ENCODE measurements at places on chromosomes 1 and 21. TPM values are rescaled to one million over a fixed set of nuclear protein-coding genes. Genes with fewer than 3 reads are reported as not detected.

Gene RXRG
- not detected for total RNA-seq

- no peak for DNase-seq
Observed at GRCh38 chr21:18251065-18251464, 6.4 kb downstream of the CHODL start.

GRCh38 chr1:230119340-230119739, 52.3 kb downstream of the GALNT2 start:
- DNase-seq: no peak

DNA sequence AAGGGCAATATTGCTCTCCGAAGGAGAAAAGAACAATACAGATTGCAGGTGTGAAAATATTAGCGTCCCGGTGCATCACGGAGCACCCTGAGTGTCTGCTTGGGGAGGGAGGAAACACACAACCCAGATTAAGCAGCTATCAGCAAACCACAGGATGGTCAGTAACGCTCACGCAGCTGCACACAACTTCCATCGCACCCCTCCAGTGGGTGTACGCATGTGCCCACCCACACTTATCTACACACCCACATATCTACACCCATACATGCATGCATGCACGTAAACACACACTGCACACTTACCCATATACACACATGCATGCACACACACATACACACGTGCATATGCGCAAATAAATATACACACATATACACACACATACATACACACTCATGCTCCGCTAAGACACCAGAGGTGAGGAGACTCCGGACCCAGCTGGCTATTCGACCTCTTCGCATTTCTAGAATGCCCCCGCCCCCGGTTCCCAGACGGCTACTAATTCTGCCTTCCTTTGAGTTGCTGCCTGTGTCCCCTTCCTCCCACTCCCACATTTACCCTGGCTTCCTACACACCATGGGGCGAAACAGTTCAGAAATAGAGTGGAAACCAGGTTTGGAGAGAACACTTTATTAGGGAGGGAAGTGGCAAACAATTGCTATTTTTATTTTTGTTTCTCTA, 26.2 kb downstream of the ITPKB start:
- DNase-seq: no peak

Gene CNKSR1
- not detected for total RNA-seq

Gene EFNA4
- total RNA-seq: 26.2 TPM

- no peak for DNase-seq
Observed at GRCh38 chr1:93471911-93472310, 24.0 kb downstream of the FNBP1L start.

DNA sequence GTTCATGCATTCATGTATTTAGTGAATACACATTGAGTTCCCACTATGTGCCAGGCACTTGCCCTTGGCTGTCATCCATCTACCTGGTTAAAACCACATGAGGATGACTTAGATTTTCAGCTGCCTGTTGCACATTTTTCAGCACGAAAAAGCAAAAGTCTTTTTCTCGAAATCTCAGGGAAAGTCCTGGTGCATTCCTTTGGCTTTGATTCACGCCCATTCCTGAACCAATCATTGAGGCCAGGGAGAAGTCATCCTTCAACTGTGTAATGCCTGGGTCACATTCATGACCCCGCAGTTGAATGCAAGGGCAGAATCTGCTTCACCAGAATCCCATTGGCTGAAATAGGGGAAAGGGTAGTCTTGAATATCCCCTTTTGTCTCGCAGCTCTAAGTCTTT, 84.4 kb downstream of the RNF220 start:
- DNase-seq: no peak

DNA sequence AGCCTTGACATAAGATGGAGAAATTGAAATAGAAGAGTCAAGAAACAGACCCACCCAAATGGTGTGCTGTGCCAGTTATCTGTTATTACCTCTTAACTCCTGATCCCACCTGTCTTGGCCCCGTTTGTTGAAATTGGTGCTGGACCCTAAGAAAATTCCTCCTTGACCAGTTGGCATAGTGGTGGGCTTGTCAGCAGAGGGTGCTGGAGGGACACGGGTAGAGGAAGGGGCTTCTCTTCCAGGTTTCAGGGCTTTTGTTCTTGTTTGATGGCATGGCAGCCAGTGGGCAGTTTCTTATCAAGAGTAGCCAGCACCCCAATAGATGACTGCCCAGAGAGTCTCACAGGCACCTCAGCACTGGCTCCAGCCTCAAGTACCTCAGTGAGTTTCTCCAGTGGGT, 51.6 kb downstream of the PCBP3 start:
- no peak for DNase-seq

DNA sequence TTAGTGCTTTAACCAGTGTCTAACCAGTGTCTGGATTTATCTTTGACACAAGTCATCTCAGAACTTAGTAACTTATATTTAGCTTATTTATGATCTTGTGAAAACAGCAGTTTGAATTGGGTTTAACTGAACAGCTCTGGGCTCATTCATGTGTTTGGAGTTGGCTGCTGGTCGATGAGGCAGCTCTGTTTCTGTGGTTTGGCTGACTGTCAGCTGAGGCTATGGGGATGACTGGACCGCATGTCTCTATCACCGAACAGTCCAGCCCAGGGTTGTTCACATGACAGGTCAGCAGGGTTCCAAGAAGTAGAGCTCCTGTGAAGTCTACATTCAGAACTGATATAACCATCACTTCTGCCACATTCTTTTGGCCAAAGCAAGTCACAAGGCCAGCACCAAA, 29.1 kb upstream of the C21orf91 start:
- DNase-seq: no peak

Gene CCDC30
- total RNA-seq: 0.49 TPM

- DNase-seq: no peak
Observed at GRCh38 chr1:47189844-47190508, at the start of gene PDZK1IP1. Gene PDZK1IP1 (minus strand): TSS chr1:47190036. CDS start chr1:47189932, 104 bp downstream.

DNA sequence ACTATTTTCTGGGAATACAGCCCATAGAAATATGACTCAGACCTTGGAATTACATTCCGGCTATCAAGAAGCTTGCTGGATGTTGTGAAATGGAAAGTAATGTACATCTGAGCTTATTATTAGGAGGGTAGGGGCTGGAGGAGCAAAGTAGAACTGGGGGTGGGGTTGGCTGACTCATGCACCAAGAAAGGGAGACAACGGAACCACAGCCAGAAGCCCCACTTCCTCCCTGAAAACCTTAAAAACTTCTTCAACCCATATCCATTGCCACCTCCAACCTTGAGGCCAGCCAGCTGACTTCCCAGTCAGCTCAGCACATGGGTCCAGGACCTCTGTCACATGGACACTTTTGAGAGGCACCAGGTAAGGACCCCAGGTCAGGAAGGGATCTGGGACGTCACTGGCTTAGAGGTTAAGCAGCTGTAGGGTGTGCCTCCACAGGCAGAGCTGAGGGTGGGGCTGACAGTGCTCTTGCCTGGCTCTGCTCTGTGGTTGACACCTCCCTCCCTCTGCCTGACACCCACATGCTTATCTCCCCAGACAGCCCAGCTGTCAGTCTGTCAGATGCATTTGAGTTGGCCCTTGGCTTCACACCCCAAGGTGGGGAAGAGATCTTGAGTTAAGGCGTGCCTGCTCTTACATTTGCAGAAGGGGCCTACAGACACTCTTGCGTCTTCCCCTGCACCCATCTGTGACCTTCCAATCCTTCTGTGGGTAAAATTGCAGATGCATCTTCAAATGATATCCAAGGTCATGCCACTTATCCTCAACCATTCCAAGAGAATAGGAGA, 5.7 kb upstream of the ZNF683 start:
- DNase-seq: no peak

Gene LMX1A
- total RNA-seq: not detected

GRCh38 chr1:198119906-198120305, 36.9 kb upstream of the NEK7 start:
- no peak for DNase-seq

GRCh38 chr1:46461017-46461808, 28.4 kb upstream of the DMBX1 start:
- no peak for DNase-seq

DNA sequence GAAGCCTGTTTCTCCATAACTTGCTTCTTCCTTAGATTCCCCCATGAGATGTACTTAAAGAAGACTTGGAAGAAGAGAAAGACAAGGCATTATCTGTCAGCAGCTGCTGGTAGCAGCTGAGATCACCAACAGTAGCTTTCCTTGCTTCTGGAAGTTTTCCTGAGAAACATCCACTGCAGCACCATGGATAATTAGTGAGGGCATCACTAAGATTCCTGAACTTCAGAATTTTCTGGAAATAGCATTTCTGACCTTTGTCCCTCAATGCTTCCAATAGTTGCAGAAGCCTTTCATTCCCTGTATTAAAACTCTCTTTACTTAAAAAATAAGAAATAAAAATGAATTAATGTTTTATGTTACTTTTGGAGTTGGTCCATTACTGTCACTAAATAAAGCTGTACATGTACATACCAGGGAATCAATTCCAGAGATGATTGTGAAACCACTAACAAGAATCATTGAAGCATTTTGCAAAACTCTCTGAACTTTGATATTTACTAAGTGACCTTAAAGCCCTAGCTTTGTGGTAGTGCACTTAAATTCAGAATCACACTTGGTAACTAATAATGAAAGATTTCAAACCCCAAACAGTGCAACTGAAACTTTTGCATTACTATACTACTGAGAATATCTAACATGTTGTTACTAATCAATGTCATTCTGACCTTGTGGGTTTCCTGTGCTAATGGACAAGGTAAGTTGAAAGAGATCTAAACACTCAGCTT, at the start of gene CFHR4:
Gene CFHR4 (plus strand): TSS at position 538 of the 725 bp plus-strand sequence. CDS start 99 bp downstream, at position 637.
- DNase-seq: no peak

GRCh38 chr1:201633811-201634210, 94.9 kb downstream of the NAV1 start:
- no peak for DNase-seq

DNA sequence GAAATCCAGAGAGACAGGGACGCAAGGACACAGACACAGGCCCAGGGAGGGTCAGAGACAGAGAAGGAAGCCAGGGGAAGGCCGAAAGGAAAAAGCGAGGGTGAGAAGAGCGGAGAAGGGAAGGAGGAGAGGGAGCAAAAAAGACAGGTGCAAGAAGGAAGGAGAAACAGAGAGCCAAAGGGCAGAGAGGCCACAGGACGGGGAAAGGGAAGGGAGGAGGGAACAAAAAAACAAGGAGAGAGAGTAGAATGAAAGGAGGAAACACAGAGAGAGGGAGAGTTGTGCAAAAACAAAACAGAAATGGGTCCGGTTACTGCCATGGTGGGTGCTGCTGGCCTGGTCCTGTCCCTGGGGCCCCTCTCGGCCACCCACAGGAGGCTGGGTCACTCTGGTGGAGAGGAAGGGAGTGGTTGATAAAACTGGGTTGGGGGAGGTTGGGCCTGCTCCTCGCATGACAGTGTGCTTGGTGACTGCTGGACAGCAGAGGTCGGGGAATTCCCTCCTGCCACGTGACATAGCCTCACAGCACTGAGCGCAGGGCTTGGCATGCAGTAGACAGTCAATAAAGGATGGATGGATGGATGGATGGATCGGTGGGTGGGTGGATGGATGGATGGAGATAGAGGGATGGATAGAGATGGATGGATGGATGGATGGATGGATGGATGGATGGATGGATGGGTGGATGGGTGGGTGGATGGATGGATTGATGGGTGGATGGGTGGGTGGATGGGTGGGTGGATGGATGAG, 64.8 kb downstream of the RAP1GAP start:
- no peak for DNase-seq

DNA sequence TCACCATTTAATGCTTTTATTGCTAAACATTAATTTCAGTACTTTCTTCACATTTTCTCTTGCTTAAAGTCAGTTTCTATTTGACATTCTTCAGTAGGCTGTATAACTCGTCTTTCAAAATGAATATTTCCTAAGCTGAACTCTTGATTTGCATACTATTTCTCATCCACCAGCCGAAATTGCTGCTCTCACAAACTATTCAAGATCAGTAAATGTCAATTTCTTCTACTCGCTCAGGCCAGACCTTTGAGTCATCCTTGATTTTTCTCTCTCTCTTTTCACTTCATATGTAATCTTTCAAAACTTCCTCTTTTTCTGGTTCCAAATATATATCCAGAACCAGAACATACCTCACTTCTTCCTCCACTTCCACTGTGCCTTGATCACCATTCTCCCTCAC, 990.0 kb downstream of the KCNT2 start:
- no peak for DNase-seq

Gene LEPROT
- total RNA-seq: 18.0 TPM

DNA sequence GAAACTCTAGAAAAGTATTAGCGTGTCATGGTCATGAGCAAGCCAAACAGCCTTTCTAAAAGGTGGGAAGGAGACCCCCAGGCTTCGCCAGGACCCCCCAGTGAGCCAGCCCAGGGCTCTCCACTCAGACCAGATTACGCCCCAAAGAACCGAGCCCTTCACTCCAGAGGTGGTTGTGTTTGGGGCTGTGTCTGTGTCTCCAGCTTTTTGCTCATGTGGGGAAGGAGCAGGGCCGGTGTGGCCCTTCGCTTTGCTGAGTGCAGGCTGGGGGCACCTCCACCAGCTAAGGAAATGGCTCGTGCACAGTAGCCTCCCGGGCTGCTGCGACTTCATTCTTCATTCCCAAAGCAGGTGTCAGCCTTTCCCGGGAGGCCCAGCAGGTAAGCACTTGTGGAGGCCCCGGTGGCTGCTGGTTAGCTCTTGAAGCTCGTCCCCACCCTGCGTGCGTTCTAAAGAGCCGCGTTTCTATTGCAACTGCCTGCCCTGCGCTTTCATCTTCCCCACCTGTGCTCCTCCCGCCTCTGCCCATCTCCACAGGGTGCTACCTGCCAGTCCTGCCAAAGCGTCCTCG, 531 bp downstream of the TSPEAR start:
- DNase-seq: no peak

Gene LRRC8D
- 36.9 TPM for total RNA-seq

GRCh38 chr1:207893737-207894582, 17.0 kb downstream of the CD34 start:
- DNase-seq: no peak

GRCh38 chr1:219527994-219528393, 84.9 kb downstream of the ZC3H11B start:
- DNase-seq: no peak

Gene GPX7
- total RNA-seq: not detected

- DNase-seq: no peak
Observed at GRCh38 chr1:114113411-114114184, 40.1 kb downstream of the SYT6 start.

DNA sequence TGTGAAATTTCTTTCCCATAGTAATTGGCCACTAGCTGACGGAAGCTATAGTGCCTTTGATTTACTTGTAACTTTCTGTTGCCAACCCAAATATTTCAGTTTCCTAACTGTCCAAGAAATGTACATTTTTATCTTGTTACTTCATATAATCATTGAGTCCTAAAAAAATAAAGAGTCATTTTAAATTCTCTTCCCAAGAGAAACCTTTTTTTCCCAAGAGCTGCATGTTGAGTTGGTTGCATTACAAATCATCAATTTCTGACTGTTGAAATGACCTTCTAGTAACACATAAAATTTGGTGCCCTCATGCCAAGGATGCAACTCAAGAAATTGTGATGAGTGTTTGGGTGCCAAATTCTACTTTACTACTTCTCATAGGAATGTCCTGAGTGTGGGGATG, 61.0 kb downstream of the HMCN1 start:
- DNase-seq: no peak

Gene PDC
- not detected for total RNA-seq

- no peak for DNase-seq
Observed at GRCh38 chr1:27938488-27938887, 3.7 kb downstream of the SMPDL3B start.
